Activated T-helper 17 cell treated with anti-CD3 and anti-CD28 coated beads, Interleukin-2, amount 50 U/mL, for 72 hours (primary cell): ENCODE measurements at places on chromosomes 4 and X. TPM values are rescaled to one million over a fixed set of nuclear protein-coding genes. Genes with fewer than 3 reads are reported as not detected.

GRCh38 chr4:186169945-186170802 lies 21.2 kb upstream of the CYP4V2 start:
- no peak for ATAC-seq

ITIH6 gene
- not detected for total RNA-seq

GRCh38 chr4:145181091-145181501 lies 707 bp upstream of the OTUD4 start:
- no peak for ATAC-seq

- no peak for ATAC-seq
Measured at GRCh38 chr4:187416216-187416615, 579.4 kb upstream of the ZFP42 start.

GATA1 gene
- total RNA-seq = not detected

GRCh38 chrX:102859550-102859871 lies 77.6 kb upstream of the RAB40AL start:
- no peak for ATAC-seq

DNA sequence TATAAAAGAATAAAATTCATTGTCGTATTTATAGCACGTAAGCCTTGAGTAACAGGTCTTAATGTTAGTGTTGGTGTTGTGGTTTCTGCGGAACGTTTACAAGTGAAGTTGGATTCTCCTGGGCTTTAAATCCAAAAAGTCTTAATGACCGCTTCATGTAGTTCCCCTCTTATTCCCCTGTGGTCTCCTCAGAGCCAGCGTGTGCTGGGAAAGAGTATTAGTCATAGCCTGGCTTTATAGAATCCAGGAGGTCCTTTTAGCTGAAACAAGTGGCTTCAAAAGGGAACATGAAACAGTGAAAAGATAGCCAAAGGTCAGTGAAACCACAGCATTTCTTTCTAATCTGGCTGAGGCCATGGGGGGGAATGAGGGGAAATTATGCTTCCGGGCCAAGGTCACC lies 79.1 kb downstream of the CLCN4 start:
- no peak for ATAC-seq

GRCh38 chrX:136417806-136418205 lies 69.9 kb upstream of the BRS3 start:
- no peak for ATAC-seq

STPG2 gene
- 0.21 TPM for total RNA-seq

- no peak for ATAC-seq
Measured at GRCh38 chr4:71732706-71733105, 51.2 kb downstream of the GC start.

DNA sequence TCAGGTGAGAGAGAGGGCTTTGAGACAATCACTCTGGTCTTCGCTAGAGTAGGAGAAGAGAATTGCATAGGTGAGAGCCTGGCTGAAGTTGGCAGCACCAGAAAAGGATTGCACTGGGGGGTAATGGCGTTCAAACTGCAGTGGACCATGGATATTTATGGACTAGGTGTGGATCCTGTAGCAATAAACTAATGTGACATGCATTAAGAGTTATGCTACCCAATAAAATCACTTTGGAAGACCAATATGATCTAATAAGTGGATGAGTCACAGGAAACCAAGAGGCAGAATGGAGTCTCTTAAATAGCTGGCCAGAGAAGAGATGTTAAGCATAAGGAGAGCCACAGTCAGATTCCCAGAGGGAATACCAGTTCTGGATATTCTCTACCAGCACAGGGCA lies 259.8 kb downstream of the FBXO8 start:
- no peak for ATAC-seq
